Fibroblast of lung (primary cell): ENCODE measurements at places on chromosomes 12 and 14. TPM values are rescaled to one million over a fixed set of nuclear protein-coding genes. Genes with fewer than 3 reads are reported as not detected.

The TRIAP1 gene
- 26.5 and 29.6 TPM in 2 replicates for total RNA-seq

The KLRB1 gene
- not detected in 2 replicates for total RNA-seq

The ARMH4 gene
- 3.6 and 6.3 TPM in 2 replicates for total RNA-seq

The LAG3 gene
- 0.17 and 0.26 TPM in 2 replicates for total RNA-seq

The GARIN6 gene
- not detected in 2 replicates for total RNA-seq

The RILPL2 gene
- total RNA-seq, result 3.1 and 4.5 TPM in 2 replicates

The MGAT4C gene
- total RNA-seq, result under 0.01 TPM in 1 of 2 replicates, not detected in the other

The CELA1 gene
- total RNA-seq, result not detected in 2 replicates

The RTN1 gene
- total RNA-seq, result under 0.01 and 0.17 TPM in 2 replicates

The AMHR2 gene
- not detected in 2 replicates for total RNA-seq

The MMP17 gene
- total RNA-seq, result 10.8 and 13.5 TPM in 2 replicates

The MNAT1 gene
- 33.6 and 48.2 TPM in 2 replicates for total RNA-seq

The RNASE3 gene
- total RNA-seq, result not detected in 2 replicates

The RPL6 gene
- 679 and 950 TPM in 2 replicates for total RNA-seq

The PDZRN4 gene
- not detected in 2 replicates for total RNA-seq

The LRRC9 gene
- not detected in 2 replicates for total RNA-seq

The ESRRB gene
- not detected in 2 replicates for total RNA-seq

The HOTAIR gene
- total RNA-seq, result not detected in 2 replicates

The HECTD1 gene
- total RNA-seq, result 405 and 534 TPM in 2 replicates

The OR9K2 gene
- total RNA-seq, result not detected in 2 replicates

The LMO3 gene
- under 0.01 and 0.50 TPM in 2 replicates for total RNA-seq

The INTS13 gene
- total RNA-seq, result 33.0 and 34.9 TPM in 2 replicates

The RPGRIP1 gene
- total RNA-seq, result under 0.01 TPM in 1 of 2 replicates, not detected in the other

The KLRC1 gene
- total RNA-seq, result under 0.01 TPM in 1 of 2 replicates, not detected in the other

The KSR2 gene
- total RNA-seq, result not detected in 2 replicates

The FAM90A1 gene
- total RNA-seq, result 0.26 and 0.33 TPM in 2 replicates

The GNB3 gene
- total RNA-seq, result 1.3 and 1.7 TPM in 2 replicates

The PTPRB gene
- 0.66 and 0.77 TPM in 2 replicates for total RNA-seq

The NANOG gene
- total RNA-seq, result not detected in 2 replicates

The RFLNA gene
- total RNA-seq, result 0.26 TPM in 1 of 2 replicates, not detected in the other

The CIDEB gene
- total RNA-seq, result 0.33 and 0.51 TPM in 2 replicates

The PLEKHD1 gene
- under 0.01 TPM in 2 replicates for total RNA-seq

The IQSEC3 gene
- 0.77 and 1.3 TPM in 2 replicates for total RNA-seq

The AICDA gene
- not detected in 2 replicates for total RNA-seq

The RNASE2 gene
- total RNA-seq, result not detected in 2 replicates

The SIX1 gene
- total RNA-seq, result 1.8 and 8.3 TPM in 2 replicates

The SVOP gene
- not detected in 2 replicates for total RNA-seq

The TCL1B gene
- not detected in 2 replicates for total RNA-seq

The PMCH gene
- total RNA-seq, result not detected in 2 replicates

The CD163 gene
- total RNA-seq, result 0.26 TPM in 1 of 2 replicates, not detected in the other

The NELL2 gene
- total RNA-seq, result 0.17 and 0.26 TPM in 2 replicates

The OLR1 gene
- 0.26 and 1.2 TPM in 2 replicates for total RNA-seq

The IL31 gene
- not detected in 2 replicates for total RNA-seq

The KCNC2 gene
- not detected in 2 replicates for total RNA-seq

The PLCZ1 gene
- total RNA-seq, result not detected in 2 replicates

The DNAJC22 gene
- 4.6 and 4.8 TPM in 2 replicates for total RNA-seq

The CD27 gene
- 0.17 TPM in 1 of 2 replicates, not detected in the other for total RNA-seq

The KRT72 gene
- not detected in 2 replicates for total RNA-seq

The CNTN1 gene
- 0.26 and 0.83 TPM in 2 replicates for total RNA-seq

The ARHGDIB gene
- 5.9 and 8.3 TPM in 2 replicates for total RNA-seq

The APOF gene
- total RNA-seq, result not detected in 2 replicates
